ENCODE measurements at places on chromosomes 16 and 17.

DNA sequence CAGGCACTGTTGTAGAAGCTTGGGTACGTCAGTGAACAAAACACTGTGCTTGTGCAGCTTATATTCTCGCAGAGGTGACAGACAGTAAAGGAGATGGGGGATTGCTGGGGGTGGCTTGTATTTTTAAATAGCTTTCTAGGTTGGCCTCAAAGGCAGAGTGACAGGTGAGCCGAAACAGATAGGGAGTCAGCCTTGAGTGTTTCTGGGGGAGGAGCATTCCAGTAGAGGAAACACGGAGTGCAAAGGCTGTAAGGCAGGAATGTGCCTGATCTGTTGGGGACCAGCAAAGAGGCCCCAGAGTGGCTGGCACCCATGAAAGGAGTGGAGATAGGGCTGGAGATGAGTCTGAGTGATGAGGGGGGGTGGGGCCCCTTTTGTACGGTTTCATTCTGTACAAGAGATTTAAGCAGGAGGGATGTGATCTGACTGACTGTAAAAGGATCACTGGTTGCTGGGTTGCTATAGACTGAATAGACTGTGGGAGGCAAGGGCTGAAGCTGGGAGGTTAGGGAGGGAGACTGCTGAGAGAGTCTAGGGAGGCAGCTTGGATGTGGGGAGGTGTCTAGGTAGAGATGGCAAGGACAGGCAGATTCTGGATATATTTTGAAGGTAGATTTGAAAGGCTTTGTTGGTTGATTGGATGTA is 15.2 kb downstream of the NUP93 start:
- DNase-seq: no peak

DNA sequence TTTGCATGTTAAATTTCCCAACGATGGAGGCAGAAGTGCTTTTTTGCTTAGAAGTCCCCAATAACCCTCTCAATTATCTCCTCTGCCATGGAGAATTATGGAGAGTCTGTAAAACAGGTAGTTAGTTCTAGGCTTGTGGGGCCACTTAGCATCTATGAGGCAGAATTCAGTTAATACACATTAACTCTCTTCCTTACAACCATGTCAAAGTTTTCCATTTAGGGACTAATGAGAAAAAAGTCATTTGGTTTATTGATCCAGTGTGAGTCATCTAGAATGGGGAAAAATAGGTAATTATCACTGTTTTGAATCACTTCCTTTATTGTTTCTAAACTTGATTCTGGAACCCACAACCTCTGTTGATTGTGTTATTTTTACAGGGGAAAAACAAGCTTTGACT is 229.1 kb upstream of the COX10 start:
- no peak for DNase-seq

GRCh38 chr16:87610026-87610425 is 7.7 kb downstream of the JPH3 start:
- DNase-seq: no peak

- DNase-seq: no peak
These were observed 14.5 kb downstream of the MMP28 start for GRCh38 chr17:35780950-35781349.

DNA sequence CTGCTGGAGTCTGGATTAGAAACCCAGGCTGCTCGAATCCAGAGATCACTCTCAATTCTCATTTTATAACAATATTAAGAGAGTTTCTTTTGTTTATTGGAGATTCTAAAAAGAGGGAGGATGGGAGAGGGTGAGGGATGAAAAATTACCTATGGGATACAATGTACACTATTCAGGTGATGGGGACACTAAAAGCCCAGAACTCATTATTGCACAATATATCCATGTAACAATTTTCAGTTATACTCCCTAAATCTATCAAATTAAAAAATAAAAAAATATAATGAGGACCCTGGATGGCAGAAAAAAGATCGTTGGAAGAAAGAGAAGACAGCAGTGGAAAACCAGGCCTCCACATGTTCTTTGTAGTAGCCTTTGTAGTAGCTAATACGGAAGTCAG is 100.8 kb downstream of the CNTNAP4 start:
- DNase-seq: no peak

DNA sequence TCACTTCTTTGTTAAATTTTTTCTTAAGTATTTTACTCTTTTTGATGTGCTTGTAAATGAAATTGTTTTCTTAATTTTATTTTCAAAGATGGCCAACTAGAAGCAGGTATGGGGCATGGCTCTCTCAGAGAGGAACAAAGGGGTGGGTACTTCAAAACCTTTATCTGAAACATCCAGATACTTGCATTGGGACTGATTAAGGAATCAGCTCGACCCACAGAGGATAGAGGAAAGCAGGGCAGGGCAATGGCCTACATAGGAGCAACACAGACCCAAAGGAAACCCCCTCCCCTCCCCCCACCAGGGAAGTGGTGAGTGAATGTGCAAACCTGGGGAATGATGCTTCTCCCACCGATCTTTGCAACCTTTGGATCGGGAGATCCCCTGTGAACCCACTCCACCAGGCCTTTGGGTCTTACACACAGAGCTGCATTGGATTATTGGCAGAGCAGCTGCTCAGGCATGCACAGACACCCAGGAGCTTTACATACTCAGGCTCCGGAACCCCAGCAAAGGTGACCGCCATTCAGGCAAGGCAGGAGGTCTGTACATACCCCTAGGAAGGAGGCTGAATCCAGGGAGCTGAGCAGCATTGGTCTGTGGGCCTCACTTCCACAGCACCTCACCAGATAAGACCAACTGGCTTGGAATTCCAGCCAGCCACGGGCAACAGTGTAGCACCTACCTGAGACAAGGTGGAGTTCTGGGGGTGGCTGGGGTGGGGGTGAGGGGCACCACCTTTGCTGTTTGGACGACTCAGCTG is 3.0 kb upstream of the CCR7 start:
- DNase-seq: no peak

- DNase-seq: peak; percentile 17
These were observed 477 bp downstream of the CENPV start for GRCh38 chr17:16352667-16353316.

DNA sequence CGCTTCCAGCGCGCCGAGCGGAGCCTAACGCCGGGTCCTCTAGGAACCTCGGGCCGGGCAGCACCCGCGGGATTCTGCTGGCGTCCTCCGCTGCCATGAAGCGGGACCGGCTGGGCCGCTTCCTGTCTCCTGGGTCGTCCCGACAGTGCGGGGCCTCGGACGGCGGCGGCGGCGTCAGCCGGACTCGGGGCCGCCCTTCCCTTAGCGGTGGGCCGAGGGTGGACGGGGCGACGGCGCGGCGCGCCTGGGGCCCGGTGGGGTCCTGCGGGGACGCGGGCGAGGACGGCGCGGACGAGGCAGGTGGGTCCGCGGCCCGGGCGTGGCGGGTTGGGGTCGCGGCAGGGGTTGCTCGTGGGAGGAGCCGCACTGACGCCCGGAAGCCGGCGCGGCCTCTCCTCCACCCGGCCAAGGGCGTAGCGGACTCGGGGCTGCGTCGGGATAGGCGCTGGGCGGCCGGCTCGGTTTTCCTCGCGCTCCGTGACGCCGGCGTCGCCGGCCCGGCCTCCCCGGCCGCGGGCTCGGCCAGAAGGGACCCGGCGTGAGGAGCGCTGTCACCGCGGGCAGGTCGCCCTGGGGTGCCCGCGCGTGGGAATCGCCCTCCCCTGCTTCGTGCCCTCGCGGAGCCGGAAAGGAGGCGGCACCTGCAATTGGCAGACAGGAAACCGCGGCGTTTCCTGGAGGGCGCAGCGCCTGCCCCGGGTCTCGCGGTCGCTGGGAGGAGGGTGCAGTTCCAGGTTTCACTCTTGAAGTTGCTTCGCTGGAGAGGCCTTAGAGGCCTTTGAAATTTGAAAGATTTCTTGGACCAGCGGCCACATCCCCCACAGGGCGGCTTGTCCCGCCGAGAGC is 432 bp downstream of the ZNF276 start:
- DNase-seq: peak; percentile 81

GRCh38 chr17:74766413-74766812 is 9.7 kb downstream of the NAT9 start:
- no peak for DNase-seq

- no peak for DNase-seq
These were observed 46.2 kb downstream of the XPO6 start for GRCh38 chr16:28165598-28165997.

DNA sequence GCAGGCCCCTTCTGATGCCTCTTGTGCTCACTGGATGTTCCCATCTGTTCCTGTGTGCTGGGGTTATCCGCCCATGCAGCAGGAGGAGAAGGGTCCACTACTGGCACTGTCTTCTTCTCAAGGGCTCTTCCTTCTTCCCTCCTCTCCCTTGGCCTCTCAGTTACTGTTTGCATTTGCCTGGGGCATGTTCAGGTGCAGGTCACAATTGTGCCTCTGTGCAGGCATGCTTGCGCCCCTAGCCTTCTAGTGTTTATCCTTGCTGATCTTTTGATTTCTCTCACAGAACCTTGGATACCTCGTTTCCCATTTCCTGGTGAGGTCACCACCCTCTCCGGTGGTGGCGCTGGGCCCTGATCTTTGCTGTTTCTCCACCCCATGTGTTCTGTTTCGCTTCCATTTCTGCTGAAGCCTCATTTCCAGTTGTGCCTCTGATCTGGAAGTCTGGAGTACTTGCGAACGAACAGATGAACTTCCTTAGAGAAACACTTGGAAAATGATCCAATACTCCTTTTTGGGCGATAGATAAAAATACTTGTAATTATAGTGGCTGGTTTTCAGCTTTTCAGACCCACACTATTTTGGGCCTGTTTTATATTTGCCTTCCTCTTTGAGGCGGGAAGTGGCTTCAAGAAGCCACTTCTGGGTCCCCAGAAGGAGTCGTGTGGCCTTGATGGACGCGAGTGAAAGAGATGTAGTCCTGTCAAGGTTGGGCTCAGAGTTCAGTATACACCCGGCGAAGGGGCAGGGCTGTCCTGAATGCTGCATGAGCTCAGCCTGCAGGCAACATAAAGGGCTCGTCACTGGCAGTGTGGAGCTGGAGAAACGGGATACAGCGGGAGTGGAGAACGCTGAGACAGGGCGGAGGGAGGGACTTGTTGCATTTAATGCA is 312.9 kb downstream of the SNX29 start:
- no peak for DNase-seq

DNA sequence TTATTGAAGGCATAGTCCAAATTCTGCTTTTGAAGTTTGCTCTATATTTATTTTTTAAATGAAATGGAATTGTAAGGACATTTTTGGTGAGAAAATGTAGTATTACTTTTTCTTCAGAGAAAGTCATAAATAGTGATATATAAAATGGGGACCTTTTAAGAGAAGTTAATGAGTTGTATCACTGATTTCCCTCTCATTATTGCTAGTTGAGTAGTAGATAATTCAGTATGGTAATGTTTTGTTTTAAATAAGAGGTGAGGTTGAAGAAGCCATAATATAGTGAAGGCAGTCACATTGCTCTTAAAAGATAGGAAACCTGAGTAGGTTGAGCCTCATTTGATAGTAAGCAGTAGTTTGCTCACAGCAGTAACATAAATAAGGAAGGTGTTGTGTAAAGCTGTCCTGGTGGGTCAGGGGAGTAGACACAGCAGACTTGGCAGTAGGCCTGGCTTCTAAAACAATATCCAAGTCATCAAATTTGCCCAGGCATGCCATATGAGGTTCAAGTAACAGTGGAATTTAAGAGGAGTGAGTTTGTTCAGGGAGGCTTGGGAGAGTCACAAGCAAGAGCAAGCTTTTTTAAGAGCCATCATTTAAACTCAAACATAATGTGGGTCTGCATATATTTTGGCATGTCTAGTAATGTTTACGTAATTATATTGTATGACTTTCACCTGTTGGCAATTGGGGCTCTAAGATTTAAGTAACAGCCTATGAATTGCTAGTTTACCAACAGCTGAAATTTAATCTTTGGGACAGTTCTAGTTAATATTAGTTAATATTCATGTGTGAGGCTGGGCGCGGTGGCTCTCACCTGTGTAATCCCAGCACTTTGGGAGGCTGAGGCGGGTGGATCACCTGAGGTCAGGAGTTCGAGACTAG is 6.5 kb downstream of the NFATC3 start:
- no peak for DNase-seq

DNA sequence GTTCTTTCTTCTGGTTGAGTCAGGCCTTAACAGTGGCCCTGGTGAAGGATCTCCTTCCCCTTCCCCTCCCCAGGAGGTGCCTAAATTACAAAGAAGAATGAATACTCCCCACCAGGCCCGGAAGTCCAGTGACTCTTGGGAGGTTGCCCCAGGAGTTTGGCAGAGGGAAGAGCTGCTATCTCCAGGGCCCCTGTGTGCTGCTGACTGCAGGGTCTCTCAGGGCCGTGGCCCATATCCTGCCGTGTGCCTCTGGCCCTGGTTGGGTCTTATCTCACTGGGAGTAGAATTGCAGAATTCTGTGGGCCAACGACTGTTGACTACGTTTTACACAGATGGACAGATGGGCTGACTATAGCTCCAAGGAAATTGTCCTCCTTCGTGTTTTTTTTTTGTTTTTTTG is 28.0 kb downstream of the AKAP1 start:
- DNase-seq: no peak

DNA sequence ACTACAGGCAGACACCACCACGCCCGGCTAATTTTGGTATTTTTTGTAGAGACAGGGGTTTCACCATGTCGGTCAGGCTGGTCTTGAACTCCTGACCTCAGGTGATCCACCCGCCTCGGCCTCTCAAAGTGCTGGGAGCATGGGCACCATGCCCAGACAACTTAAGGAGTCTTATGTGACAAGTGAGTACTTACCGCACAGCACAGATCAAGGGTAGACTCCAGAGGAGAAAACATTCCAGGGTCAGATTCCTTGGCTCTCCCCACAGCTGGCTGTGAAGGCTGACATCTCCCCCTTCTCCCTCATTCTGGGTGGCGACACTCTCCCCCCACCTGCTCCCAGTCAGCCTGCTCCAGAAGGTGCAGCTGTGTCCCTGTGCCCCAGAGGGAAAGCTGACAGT is 10.6 kb downstream of the ZSCAN10 start:
- DNase-seq: no peak

DNA sequence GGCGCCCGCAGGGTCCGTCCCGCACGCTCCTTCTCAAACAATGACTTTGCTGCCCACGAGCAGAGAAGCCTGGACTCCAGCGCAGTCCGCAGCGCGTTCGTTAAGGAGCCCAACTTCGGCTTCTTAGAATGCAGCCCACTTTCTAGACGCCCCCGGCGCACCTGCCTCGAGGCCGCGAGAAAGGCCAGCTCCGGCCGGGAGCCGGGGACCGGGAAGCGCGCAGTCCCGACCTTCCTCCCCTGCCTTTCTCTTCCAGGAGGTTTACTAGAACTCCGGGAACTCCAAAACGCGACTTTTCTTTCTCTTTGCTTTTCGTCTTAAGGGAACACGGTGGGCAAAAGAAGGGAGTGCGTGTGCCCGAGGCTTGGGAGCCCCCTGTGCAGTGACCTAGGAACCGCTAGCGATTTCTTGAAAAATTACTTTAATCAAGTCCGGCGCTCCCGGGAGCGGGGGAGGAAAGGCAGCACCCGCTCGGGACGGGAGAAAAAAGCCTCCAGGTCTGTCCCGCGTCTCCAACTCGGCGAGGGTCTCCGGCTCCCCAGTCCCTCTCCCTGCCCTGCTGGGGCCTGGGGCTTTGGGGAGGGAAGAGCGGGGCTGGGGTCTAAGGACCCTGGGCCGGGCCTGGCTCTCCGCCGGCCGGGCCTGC is 2.6 kb downstream of the HNF1B start:
- DNase-seq: no peak

- no peak for DNase-seq
These were observed 2.2 kb upstream of the MPG start for GRCh38 chr16:75580-76501.

- DNase-seq: no peak
These were observed 32.2 kb upstream of the CCL2 start for GRCh38 chr17:34222722-34223497.

All from activated T-cell treated with anti-CD3 and anti-CD28 coated beads for 4 hours (primary cell).